ENCODE measurements at places on chromosomes 2 and 18. TPM values are rescaled to one million over a fixed set of nuclear protein-coding genes. Genes with fewer than 3 reads are reported as not detected.

The SPHKAP gene
- not detected for total RNA-seq

The MALL gene
- total RNA-seq = 8.8 TPM

The ZAP70 gene
- total RNA-seq = not detected

The GPBAR1 gene
- total RNA-seq = 0.20 TPM

The CRYGC gene
- not detected for total RNA-seq

The FAHD2B gene
- 5.1 TPM for total RNA-seq

The EIF2AK2 gene
- total RNA-seq = 29.0 TPM

All from subcutaneous preadipocyte (primary cell).